ENCODE measurements at places on chromosomes 5 and 9. TPM values are rescaled to one million over a fixed set of nuclear protein-coding genes. Genes with fewer than 3 reads are reported as not detected.

- DNase-seq, result no peak
These were observed 30.2 kb upstream of the NRG2 start for GRCh38 chr5:140073296-140073695.

HSPB3 gene
- total RNA-seq, result not detected

PPIC gene
- total RNA-seq, result 18.5 TPM

GRCh38 chr5:37308793-37309192 lies 59.6 kb upstream of the CPLANE1 start:
- DNase-seq, result no peak

DNA sequence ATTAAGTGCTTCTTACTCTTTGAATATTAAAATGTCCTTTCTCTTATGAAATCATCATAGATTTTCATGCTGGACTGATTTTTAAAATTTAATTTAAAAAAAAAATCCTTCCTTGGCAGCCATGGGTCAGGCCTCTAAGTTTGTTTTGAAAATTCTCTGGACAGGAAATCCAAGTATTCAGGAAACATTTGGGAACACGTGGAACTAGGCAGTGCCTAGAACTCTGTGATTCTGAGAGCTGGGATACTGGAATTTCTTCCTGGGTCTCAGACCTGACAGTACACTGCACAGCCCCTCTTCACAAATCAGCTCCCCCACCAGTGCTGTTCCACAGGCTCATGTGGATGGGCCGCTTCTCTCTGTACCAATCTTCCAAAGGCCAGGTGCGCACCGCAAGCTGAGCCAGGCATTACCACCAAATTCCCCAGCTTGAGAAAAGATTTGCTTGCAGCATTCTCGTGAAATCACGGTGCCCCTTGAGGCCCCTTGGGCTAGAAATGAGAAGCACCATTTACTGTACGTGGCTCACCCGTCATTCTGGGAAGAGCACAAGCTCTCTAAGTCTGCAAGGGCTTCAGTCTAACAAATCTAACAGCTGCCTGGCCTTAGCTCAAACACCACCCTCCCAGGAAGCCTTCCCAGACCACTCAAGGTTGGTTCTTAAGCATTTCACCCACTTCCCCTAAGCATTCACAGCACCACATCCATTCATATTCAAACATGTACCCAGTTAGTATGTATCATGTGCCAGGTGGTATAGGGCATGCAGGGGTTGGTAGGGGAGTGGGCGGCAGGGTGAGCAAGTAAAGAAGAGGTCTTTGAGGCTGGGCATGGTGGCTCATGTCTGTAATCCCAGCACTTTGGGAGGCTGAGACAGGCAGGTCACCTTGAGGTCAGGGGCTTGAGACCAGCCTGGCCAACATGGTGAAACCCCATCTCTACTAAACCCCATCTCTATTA lies 26.5 kb downstream of the B4GALT1 start:
- DNase-seq, result no peak

AQP3 gene
- 251 TPM for total RNA-seq

DNA sequence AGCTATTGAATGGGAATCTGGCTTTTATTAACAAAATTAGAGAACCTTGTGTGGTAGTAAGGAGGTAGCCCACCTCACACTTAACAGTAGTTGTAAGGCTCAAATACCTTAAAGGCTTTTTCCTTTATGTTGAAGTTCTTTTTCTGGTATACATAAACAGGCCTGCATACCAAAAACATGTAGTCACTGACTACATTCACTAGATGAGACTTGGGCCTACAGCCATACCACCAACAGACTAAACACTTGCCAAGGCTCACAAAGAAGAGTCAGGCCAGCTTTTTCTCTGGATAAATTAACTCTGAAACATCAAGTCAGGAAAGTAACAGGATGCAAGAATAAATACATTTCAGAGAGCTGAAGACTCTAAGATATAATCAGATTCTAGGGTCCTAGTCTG lies 78.6 kb upstream of the MPDZ start:
- no peak for DNase-seq

GRCh38 chr5:161697001-161697400 lies 11.5 kb downstream of the GABRA6 start:
- DNase-seq, result no peak

- DNase-seq, result no peak
These were observed 850 bp downstream of the IL6ST start for GRCh38 chr5:55993731-55994494.

DNA sequence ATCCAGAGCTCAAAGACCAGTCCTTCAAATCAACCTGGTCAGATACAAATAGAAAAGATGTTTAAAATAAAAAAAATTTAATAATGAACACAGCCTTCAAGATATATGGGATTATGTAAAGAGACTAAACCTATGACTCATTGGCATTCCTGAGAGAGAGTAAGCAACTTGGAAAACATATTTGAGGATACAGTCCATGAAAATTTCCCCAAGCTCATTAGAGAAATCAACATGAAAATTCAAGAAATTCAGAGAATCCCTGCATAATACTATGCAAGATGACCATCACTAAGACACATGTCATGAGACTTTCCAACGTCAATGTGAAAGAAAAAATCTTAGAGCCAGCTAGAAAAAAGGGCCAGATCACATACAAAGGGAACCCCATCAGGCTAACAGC lies 512.9 kb upstream of the PTGER4 start:
- no peak for DNase-seq

TUBB4B gene
- total RNA-seq, result 113 TPM

DNA sequence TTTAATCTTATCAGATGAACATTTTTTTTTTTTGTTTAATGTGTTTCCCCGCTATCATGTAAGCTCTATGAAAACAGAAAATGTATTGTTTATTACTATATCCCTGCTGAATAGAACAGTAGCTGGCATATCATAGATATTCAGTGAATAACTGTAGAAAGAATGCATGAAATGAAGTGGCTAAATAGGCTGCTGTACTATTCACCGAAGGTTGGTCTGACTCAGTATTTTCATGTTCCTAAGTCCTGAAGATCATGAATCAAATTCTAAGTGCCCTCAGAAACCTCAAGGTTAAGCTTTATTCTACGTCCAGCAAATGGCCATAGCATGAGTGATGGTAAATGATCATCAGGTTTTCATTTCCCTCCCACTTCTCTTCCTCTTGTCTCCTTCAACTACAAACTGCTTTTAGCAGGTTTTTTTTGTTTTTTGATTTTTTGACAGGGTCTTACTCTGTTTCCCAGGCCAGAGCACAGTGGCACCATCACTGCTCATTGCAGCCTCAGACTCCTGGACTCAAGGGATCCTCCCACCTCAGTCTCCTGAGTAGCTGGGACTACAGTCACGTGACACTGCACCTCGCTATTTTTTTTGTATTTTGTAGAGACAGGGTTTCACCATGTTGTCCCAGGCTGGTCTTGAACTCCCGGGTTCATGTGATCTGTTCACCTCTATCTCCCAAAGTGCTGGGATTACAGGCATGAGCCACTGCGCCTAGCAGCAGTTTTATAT lies 19.1 kb upstream of the ZFAND5 start:
- DNase-seq, result no peak

FSTL4 gene
- total RNA-seq, result 1.0 TPM

TTC33 gene
- 16.3 TPM for total RNA-seq

- DNase-seq, result no peak
These were observed 55.3 kb downstream of the SEMA5A start for GRCh38 chr5:9490494-9491097.

SOX30 gene
- total RNA-seq, result 0.27 TPM
